AG10803 (cell line): ENCODE measurements at places on chromosomes 7 and 10.
A peak's percentile ranks its signal among the peaks of the same experiment; 100 is the strongest.

- no peak for DNase-seq
Measured at GRCh38 chr7:38728145-38728544, 97.0 kb upstream of the AMPH start.

DNA sequence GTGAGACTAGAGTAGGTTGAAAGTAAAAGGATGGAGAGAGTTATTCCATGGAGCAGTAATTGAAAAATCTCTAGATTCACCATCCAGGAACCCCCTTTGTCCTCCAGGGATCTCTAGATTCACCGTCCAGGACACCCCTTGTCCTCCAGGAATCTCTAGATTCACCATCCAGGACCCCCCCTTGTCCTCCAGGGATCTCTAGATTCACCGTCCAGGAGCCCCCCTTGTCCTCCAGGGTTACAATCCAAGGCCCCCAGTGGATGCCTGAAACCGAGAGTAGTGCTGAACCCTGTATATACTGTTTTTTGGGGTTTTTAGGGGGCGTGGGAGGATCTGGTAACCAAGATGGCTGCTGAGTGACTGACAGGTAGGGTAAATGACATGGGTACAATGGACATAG, 38.3 kb upstream of the PPP2R2D start:
- no peak for DNase-seq

DNA sequence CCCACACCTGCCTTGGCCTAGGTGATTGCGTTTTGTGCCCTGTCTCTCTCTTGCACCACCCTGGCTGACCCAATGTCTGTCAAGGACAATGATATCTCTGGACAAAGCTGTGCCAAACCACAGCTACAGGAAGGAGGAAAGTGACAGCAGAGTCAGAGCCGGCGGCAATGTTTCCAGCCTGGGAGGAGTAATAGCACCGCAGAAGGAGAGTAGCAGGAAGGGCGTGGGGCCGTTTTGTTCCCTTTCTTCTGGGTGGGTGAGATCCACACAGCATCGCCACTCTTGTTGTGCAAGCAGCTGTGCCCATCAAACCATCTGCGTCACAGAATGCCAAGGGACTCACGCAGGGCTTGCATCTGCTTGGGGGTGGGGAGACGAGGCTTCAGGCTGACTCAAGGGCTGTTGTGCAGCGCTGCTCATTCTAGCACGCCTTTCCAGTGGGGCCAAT, 341.6 kb upstream of the AUTS2 start:
- DNase-seq, result peak; percentile 94

DNA sequence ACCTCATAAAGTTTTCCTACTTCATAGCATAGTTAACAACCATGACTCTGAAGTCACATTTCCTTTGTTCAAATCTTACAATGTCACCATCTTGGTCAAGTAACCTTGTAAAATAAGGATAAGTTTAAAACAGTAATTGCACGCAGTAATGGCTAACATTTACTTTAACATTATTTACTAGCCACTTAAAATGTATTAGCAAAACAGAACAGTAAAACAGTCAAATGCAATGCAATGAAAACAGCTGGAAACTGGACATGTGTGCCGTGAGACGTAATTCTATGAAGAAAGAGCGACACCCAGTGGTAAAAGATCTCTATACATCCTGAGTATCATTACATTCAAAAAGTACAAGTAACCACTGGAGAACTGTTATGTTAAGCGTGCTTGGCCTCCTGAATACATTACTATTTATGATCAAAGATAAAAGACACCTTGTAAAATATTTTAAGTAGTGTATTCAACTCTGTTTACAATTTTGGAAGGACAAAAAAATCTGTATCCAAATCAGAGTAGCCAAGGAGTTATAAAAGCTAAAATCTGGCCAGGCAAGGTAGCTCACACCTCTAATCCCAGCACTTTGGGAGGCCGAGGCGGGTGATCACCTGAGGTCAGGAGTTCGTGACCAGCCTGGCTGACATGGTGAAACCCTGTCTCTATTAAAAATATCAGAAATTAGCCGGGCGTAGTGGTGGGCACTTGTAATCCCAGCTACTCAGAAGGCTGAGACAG, 27.2 kb downstream of the ATE1 start:
- DNase-seq, result peak; percentile 69

DNA sequence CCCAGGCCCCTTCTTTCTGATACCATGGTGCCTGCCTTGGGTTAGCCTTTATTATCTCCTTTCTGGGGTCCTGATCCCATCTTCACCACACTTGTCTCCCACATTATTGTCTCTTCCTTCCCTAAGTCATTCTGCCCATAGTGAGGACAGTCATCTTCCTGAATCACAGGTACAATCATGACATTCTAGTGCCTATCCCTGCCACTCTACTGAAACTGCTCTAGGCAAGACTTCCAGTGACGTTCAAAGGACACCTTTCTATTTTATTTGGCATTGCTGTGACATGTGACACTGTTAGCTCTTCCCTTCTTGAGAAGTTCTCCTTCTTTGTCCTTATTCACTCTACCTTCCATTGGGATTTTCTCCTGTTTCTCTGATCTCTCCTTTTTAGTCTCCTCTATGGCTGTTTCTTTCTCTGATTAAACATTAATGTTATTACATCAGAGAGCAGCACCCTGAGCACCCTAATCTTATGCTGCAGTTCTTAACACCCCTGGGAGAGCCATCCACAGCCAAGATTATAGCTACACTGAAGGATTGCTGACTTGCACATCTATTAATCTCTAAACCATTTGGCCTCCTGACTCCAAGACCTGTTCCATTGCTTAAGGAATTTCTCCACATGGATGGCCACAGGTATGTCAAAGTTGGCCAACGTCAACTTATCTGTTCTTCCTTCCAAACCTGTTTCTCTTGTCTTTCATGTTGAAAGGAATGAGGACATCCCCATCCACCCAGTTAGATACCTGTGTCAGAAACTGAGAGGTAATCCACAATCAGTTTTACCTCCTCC, 10.9 kb downstream of the MACC1 start:
- no peak for DNase-seq
